ENCODE measurements at places on chromosomes 16 and 17.

DNA sequence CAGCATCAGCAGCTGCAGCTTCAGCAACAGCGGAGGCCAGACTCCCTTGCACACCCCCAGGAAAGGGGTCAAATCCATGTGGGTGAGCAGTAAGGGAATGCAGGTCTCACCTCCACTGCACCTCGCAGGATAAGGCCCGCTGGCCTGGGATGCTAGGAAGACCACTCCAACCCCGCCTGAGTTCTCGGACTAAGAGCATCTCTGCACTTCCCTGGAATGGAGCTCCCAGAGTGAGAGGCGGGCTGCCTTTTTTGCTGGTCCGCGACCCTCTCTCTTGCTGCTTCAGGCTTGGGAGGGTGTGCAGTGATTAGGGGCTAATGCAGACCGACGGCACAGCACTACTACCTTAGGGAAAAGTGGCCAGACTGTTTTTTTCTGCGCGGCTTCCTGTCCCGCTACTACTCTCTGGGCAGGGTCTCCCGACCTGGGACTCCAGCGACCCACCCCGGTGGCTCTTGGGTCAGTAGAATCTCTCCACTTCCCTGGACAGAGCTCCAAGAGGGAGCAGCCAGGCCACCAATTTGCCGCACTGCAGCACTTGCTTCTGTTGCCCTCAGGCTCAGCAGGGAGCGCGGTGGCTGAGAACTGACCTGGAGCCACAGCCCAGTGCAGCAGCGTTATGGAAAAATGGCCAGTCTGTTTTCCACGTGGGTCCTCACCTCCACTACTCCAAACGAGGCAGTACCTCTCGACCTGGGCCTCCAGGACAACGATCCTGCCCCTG, 480.4 kb downstream of the CDH8 start:
- no peak for ATAC-seq

GRCh38 chr17:56623383-56623782, 29.9 kb downstream of the NOG start:
- ATAC-seq: no peak

DNA sequence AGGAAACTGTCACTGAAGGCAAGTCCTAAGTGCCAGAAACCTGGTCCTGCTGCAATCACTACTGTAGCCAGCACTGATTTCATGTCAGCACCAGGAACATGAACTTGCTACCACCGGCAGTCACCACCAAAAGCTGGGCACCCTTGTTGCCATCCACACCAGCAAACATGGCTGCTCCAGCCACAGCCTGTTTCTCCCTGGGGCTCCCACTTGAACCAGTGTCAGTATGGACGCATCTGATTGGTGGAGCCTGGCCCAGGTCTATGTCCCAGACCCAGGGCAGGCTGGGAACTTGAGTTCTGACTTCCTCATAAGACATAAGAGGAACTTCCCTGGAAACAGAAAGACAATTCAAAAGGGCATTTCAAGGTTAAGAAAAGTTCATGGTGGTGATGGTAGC, 56.5 kb downstream of the COPRS start:
- ATAC-seq: no peak

DNA sequence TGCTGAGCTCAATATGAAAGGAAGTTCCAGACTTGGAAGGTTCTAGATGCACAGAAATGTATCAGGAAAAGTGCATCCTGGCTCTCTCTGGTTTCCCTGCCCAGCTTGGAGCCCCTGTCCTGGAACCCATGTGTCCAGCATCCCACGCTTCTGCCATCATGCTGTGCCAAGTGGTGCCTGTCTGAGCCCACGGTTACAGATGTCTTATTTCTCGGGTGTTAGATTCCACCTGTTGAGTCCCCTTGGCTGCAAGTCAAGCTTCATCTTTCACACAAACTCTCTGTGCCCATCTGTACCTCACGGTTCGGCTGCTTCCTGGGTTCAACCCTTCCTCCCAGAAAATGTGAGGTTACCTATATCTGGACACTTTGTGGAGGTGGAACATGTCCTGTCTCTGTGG, 22.5 kb downstream of the OR1D5 start:
- ATAC-seq: no peak

GRCh38 chr17:73921306-73921705, 277.1 kb upstream of the SDK2 start:
- ATAC-seq: no peak

GRCh38 chr16:11950388-11950787, 8.5 kb upstream of the NPIPB2 start:
- ATAC-seq: no peak

GRCh38 chr17:27524594-27524993, 68.3 kb downstream of the KSR1 start:
- ATAC-seq: no peak

- ATAC-seq: no peak
These were observed 47.1 kb downstream of the USP10 start for GRCh38 chr16:84746875-84747274.

DNA sequence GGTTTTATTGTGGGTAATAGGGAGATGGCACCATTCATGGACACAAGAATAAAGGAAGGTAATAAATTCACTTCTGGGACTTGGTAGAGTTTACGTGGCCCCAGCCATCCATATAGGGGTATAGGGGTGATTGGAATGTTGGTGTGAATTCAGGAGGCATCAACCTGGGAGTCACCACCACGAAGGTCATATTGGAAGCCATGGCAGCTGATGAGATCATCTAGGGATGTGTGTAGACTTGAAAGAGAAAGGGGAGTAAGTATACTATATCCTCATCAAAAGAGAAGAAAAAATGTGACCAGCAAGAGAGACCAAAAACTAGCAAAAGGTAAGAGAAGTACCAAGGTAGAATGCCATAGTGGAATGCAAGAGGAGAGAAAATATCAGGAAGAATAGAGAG, 26.6 kb upstream of the GINS3 start:
- ATAC-seq: no peak

Data from activated CD4-positive, CD25-positive, alpha-beta regulatory T cell treated with anti-CD3 and anti-CD28 coated beads, Interleukin-2, amount 50 U/mL, for 24 hours (primary cell).